AML-193 (cell line): ENCODE measurements at places on chromosomes 4 and X.

DNA sequence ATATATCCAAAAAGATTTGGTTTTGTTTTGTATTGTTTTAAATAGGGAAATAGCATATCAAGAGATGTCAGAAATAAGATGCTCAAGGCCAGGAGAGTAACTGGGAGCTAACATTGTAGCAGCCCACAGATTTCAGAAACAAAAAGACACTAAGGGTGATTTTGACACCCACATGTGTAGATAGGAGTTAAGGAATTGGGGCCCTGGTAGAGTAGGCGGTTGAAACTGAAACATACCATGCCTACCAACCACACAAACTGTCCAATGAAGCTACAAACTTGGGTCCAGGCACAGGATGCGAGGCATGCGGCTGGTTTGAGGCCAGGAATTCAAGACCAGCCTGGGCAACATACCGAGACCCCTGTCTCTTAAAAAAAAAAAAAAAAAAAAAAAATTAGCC is 6.3 kb upstream of the HSPA4L start:
- DNase-seq: no peak

- no peak for DNase-seq
These were observed 159.9 kb downstream of the MGST2 start for GRCh38 chr4:139825523-139826014.

DNA sequence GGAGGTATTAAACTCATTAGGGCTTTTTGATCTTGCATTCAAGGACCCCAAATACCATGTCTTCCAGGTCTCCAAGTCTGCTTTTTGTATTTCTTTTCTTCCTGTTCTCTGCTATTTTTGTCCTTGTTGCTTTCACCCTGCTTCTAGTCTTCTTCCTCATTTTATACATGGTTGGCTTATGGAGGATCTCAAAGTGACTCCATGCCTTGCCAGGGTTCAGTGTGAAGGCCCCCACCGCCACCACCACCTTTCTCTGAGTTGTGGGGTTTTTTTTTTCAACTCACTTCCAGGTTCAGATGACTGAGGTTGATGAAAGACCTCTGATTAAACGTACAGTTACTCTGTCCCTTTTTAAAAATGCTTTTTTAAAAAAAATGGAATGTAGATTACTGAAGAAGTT is 96.3 kb downstream of the MAML3 start:
- peak; percentile 40 for DNase-seq

DNA sequence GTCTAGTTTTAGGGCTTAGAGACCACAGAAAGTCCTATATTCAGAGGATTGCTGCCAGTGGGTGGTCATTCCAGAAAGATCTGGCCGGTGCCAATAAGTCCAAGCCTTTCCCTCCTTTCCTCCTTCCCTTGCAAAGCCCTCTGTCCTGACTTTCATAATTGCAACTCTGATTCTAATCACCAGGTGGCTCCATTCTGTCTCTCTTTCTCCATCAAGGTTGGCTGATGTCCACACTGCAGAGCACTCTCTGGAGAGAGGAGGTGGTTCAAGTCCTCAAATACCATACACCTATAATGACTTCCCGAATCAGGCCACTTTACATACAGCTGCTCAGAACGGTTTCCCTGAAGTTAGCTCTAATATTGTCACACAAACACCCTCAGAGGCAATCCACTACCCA is 22.4 kb upstream of the ARMCX4 start:
- peak; percentile 34 for DNase-seq

DNA sequence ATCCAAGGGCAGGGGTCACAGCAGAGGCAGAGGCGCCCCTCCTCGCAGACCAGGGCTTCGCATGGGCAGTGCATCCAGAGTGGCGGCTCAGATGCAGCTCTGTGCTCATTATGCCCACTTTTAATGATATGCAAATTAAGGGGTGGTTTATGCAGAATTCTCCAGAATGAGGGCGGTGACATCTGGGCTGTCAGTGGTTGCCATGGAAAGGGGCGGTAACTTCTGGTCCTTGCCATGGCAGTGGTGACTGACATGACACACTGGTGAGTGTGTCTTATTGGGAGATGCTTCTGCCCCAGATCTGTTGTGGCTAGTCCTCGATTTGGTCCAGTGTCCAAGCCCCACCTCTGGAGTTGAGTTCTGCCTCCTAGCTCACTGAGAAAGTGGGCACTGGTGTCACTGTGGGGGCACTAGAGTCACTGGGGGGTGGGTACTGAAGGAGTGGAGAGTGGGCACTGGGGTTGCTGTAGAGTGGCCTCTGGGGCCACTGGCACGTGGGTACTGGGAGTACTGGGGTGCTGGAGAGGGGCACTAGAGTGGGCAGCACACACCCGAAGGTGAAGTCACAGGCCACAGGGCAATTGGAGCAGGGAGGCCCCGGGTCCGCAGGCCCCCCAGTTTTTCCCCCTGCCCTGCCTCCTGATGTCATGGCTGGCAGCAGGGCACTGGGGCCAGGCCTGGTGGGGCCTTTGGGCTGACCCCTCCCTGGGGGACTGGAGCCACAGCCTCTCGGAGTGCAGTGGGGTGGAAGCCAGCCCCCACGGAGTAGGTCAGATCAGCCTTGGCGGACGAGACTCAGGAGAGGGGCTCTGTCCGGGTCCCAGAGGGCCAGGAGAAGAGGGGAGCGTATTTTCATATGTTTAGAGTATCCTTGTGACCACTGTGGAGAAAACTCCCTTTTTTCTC is 98.6 kb upstream of the NKX1-1 start:
- DNase-seq: no peak
